Mammary microvascular endothelial cell (primary cell): ENCODE measurements at places on chromosomes 16 and 17. TPM values are rescaled to one million over a fixed set of nuclear protein-coding genes. Genes with fewer than 3 reads are reported as not detected.

Gene LLGL2
- 3.9 and 5.2 TPM in 2 replicates for total RNA-seq

Gene TPSD1
- total RNA-seq = not detected in 2 replicates

Gene SLC9A5
- 0.07 and 0.20 TPM in 2 replicates for total RNA-seq

Gene RSPRY1
- total RNA-seq = 29.7 and 30.0 TPM in 2 replicates

Gene SDK2
- total RNA-seq = not detected in 2 replicates

Gene BCO1
- 1.7 TPM in 1 of 2 replicates, not detected in the other for total RNA-seq
